ENCODE measurements at places on chromosomes 16 and 17. TPM values are rescaled to one million over a fixed set of nuclear protein-coding genes. Genes with fewer than 3 reads are reported as not detected.

DNA sequence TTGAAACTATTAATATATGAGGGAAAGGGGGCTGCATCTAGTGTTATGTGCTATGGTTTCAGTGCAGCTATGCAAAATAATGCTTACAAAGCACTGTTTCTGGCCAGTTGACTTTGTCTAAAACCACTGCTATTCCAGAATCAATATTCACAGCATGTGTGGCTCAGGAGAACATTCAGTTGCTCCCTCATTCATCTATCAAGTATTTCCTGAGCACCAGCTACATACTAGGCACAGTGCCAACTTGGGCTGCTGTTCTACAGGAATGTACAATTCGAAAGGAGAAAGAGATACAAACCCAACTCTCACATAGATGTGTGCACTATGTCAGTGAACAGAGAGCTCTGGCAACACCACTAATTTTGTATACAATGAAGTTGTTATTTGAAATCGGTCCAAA lies 183.0 kb downstream of the PHKB start:
- DNase-seq: no peak

Gene ARHGAP23
- total RNA-seq: 0.30 TPM

Gene SEZ6L2
- not detected for total RNA-seq

Gene SCGB1C2
- total RNA-seq: not detected
